ENCODE measurements at places on chromosomes 7 and 10. TPM values are rescaled to one million over a fixed set of nuclear protein-coding genes. Genes with fewer than 3 reads are reported as not detected.

DNA sequence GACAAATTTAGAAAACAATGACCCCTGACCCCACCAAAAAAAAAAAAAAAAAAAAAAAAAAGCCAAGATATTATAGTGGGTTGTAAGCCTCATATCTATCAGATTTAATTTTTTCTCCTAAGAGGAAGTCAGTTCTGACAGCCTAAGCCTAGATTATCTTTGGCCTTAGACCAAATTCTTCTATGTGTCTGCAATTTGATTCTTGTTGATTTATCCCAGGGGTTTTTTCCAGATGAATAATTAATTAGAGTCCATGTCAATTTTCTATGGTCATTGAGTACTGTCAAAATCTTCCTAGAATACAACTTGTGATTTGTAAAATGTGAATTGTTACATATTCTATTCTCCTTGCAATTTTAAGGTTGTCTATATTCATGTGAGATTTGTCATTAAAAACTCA lies 151.6 kb upstream of the CACNA2D1 start:
- no peak for DNase-seq

MYPN gene
- 0.06 TPM for total RNA-seq

GRCh38 chr7:20030417-20030816 lies 186.8 kb downstream of the MACC1 start:
- DNase-seq, result no peak

DNA sequence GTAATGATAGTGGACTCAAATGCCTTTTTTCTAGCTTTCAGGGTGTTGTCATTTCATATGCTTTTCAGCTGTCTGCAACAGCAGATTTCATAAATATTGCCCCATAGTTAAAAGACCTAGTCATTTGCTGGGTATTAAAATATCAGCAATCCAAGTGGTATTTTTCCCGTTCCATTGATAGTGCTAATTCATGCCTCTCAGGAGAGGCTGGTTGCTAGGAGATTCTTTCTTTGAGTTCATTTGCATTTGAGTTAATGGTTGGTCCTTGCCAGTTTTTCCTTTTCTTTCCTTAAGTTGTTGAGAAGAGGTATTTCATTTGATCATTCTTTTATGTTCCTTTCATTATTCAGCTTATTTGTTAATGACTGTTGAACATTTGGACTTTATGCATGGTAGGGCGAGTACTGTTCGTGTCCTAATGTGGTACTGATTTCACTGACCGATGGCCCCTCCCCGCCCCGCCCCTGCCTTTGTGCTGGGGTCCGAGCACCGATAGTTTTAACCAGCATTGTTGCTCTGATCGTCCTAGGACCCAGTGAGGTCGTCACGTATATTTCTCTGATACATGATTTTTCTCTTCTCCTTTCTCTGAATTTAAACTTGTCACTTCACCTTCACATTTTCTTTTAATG lies 128.6 kb downstream of the CCNY start:
- DNase-seq, result no peak

ARL5B gene
- 17.7 TPM for total RNA-seq

GRCh38 chr10:31138026-31138553 lies 106.4 kb upstream of the ZNF438 start:
- DNase-seq, result no peak

DNA sequence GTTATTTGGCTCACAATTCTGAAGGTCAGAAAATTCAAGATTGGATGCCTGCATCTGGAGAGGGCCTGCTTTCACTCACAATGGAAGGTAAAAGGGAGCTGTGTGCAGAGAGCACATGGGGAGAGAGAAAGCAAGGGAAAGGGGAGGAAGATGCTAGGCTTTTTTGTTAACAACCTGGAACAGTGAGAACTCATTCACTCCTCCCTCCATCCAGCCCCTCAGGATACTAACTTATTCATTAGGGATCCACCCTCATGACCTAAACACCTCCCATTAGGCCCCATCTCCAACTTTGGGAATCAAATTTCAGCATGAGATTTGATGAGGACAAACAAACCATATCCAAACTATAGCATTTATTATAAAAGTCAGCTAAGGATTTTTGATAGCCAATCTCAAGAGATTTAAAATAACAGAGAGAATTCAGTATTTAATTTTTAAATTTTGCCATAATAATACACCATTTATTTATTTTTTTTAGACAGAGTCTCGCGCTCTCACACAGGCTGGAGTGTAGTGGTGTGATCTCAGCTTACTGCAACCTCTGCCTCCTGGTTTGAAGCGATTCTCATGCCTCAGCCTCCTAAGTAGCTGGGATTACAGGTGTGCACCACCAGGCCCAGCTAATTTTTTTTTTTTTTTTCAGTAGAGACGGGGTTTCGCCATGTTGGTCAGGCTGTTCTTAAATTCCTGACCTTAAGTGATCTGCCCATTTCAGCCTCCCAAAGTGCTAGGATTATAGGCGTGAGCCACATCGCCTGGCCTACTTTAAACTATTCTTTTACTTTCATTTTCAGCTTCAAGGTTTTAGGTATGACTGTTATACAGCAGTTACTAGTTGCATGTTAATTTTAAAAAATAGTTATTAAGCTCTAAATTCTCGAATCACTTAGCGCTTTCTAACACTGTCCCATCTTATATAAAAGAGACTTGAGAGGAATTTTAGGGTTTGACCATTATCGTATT lies 20.3 kb upstream of the ETV1 start:
- no peak for DNase-seq

GTPBP10 gene
- 15.0 TPM for total RNA-seq

DNA sequence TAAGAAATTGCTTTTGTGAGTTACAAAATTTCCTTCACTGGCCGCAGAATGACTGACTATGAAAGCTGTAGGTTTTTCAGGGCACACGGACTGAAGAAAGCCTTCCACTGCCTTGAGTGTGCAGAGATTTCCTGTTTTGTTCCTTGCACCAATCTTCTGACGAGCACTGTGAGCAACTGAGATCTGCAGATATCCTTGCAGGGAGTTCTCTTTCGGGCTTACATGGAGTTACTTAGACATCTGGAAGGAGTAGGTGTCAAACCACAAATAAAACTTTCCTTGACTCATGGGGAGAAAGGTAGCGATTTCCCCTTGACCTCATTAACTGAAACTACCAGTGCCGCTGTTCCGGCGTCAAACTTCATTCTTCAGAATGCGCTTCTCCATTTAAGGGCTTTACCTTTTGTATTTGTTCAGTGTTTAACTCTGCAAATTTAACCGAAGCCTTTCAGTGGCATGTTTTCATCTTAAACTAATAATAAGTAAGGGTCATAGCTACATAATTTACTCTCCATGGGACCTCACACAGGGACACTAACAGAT lies 1175.3 kb downstream of the GATA3 start:
- no peak for DNase-seq

NSMCE4A gene
- total RNA-seq, result 148 TPM

- DNase-seq, result no peak
Measured at GRCh38 chr7:27999829-28000228, 180.8 kb downstream of the JAZF1 start.

Data from G401 (cell line).